MCF 10A (cell line): ENCODE measurements at places on chromosomes 7 and 10.

- peak; percentile 79 for DNase-seq
Measured at GRCh38 chr10:60606343-60607080, 171.8 kb upstream of the CDK1 start.

DNA sequence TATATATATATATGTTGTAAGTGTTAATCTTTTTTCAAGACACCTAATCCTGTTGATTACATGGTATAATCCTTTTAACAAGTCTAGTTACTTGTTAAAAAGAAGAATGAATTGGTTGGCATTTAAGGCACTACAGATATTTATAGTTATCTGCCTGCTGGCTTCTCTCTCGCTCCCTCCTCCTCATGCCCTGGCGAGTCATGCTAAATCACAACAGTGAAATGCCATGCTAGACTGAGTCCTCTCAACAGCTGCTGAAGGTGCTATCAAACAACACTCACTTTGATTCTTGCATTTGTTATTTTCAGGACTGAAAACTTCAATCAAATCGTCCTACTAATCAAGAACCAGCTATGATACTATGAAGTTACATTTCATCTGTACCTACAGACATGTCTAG is 15.4 kb downstream of the NRAP start:
- DNase-seq: no peak

DNA sequence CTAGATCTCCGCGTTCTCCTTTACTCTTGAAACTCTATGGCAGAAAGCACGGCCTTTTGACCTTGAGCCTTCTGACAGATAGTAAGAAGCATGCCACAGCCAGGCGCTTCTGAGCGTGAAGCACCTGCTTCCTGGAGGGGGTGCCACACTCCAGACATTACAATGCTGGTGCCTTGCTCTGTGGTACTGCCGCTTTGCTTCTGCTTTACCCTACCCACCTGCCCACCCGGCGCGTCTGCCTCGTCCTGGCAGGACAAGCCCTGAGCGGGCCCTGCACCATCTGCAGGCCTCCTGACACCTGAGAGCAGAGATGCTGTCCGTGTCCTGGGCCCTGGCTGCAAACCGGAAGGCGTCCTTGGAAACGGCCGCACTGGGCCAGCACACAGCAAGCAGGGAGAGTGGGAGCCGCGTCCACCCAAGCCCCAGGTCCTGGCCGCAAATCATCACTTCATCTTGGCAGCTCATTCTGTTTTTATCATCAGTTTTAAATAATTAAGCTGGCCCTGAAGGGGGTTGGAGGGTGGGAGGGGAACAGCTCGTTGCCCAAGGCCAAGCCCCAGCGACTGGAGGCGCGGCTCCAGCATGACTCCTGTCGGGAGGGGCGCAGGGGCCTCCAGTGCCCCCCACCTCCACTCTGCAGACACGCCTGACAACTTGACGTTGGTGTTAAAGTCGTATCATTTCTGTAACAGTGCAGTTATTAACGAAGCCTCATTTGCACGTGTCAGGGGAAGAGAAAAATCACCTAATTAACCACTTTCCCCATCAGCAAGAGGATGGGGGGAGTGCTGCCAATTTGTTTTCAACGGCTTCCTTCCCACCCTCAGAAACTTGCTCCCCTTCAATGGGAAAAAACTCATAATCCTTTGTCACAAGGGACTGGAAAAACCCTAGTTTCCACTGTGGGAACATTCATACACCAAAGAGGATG is 132.2 kb downstream of the MAD1L1 start:
- DNase-seq: no peak

- DNase-seq: no peak
Measured at GRCh38 chr10:103513380-103514060, 20.0 kb downstream of the NEURL1 start.

DNA sequence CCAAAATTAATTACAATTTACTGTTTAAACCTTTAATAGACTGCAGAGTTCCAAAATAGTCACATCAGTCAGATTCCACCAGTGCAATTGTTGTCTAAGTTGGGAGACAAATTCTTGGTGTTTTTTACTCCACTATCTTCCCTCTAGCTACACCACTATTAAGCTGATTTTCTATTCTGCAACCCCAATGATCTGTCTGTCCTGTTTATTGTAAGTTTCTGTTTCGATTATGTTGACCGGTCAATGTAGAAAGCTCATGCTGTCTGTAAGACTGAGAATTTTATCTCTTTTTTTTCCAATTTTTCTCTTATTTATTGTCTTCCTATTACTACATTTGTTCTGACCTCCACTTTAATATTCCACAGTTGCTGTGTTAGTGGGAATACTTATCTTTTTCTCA is 557.5 kb downstream of the SH2D4B start:
- no peak for DNase-seq

DNA sequence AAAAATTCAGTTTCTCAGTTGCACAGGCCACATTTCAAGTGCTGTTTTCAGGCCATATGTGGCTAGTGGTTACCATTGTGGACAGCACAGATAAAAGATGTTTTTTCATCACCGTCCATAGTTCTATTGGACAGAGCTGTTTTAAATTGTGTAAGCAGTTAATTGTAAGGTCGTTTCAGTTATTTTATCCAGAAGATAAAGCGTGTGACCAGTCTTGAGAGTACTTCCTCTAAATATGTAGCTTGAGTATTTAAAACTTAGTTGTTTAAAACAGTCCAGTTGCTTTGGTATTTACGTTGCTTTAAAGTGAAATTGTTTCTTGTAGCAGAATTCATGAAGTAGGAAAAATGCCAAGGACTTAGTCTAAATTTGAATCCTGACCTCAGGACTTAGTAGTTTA is 66.9 kb downstream of the ZNRF2 start:
- DNase-seq: no peak

DNA sequence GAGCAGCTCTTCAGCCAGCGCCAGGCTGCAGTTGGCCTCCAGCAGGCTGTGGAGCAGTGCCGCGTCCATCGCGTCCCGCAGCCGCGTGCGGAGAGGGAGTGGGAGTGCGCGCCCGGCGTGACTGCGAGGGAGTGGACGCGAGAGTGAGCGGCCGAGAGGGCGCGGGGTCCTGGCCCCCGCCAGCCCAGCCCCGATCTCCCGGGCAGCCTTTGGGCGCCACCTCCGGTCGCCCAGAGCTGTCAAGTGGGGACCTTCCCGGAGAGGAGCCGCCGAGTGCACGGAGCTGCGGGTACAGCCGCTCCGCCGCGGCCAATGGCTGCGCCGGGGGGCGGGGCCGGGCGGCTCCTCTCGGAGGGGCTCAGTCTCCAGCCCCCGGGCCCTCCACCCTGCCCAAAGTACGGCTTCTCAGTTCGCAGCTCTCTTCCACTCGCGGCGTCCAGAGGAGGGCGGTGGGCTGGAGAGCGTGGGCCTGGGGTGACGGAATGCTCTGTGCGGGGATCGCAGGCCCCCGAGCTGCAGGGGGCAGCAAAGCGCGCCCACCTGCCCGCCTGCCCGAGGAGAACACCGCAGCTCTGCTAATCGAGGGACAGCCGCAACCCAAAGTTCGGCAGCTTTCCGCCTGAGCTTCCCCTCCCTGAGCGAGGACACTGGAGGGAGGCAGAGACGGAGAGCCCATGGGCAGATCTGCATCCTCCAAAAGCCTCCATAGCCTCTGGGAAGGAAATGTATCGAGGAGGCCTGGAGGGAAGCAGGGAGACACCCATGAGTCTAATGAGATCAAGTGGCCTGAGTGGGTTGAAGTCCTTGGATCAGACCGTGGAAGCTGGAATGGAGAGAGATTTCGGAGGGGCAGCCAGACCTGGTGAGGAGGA is at the start of gene CRHR2:
Gene CRHR2 (minus strand): TSS at position 245 of the 872 bp plus-strand sequence. CDS start 176 bp downstream, at position 69.
- no peak for DNase-seq

DNA sequence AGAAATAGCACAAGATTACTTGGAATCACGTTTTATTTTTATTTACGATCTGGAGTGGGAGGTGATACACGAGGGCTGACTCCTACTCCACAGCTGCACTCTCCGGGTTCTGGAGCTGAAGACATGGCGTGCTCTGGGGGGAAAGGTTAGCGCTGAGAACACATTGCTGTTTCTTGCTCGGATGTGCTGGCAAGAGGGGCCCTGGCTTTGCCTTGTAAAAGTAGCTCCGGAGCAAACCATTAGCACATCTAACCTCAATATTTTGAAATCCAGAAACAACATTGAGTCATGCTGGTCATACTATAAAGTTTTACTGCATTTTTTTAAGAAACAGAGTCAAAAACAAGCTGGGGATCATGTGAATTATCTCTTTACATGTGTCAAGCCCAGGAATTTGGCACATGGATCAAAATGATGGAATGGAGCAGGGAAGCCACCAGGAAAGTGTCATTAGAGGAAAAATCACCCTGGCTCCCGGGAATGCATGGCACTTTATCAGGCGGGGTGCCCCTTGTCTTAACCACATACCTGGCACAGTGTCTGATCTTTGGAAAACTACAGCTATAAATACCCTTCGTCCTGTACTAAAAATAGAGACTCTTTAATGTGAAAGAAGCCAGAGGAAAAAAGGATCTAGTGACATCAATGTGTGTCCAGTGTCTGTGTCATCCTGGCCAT is 31.6 kb upstream of the LYZL1 start:
- peak; percentile 82 for DNase-seq

GRCh38 chr7:18020138-18020715 is 7.4 kb downstream of the PRPS1L1 start:
- no peak for DNase-seq

GRCh38 chr7:7449055-7449454 is 86.6 kb downstream of the COL28A1 start:
- no peak for DNase-seq

DNA sequence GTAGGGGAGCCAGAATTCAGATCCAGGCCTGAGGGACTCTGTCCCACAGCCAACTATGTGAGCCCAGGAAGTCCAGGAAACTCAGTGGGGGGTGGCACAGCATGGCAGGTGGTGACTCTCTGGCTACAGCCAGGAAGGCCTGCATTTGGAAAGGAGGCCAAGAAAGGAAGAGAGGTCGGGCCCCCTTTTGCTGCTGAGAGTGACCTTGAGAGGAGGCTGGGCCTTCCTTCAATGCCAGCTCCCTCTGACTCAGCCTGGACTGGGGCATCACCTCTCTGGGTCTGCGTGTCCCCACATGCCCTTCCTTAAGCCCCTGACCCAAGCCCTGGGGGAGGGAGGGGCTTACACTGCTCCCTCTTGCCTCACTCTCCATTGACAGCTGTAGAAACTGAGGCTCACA is 6.4 kb upstream of the MYL10 start:
- peak; percentile 85 for DNase-seq

- DNase-seq: no peak
Measured at GRCh38 chr7:41167836-41168235, 535.1 kb downstream of the INHBA start.

GRCh38 chr10:117938104-117938503 is 108.6 kb downstream of the RAB11FIP2 start:
- no peak for DNase-seq

DNA sequence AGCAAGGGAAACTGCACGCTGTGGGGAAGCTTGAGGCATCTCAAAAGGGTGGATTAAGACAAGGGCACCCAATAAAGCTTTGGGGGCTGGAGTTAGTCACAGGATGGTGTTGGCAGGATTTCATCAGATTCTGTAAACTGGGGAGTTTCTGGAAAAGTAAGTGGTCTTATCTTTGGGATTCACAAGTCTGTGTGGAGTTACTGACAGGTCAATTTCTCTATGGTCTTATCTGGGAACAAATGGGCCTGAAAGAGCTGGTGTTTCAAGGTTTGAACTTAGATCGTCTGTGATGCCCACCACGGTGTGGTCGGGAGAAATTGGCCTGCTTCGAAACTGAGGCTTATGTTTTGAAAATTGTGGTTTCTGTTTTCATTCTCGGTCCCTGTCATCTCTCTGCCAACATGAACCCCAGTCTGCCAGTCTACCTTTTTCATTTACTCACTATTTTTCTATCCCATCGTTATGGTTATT is 23.8 kb upstream of the AOAH start:
- DNase-seq: no peak

DNA sequence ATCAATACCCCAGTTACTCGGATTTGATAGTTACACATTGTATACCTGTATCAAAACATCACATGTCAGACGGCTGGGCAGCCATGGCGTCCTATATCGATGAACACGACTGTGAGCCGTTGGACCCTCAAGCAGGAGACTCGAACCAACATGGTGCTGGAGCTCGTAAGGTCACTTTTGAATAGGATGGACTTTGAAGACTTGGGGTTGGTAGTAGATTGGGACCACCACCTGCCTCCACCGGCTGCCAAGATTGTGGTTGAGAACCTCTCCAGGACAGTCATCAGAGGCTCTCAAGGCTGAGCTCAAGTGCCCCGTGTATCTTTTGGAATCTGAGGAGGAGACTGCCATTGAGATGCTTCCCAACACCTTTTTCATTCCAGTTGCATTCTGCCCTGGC is 1.9 kb upstream of the RINT1 start:
- DNase-seq: no peak

DNA sequence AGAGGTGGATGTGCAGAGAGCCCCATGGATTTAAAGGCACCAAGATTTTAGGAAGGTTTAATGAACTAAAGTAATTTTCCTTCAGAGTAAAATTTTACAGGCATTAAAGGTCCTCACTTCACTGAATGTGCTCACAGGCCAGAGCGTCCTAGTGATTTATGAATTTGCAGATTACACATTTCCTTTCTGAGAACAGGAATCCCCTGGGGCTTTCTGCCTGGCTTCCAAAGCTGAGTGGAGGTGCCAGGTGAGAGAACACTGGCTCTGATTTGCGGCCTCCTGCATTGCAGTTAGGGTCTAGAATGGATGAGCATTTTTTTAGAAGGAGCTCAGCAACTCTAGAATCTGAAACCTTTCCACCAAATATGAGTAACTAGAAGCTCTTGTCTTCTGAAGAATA is 194.3 kb downstream of the SORCS3 start:
- peak; percentile 59 for DNase-seq

- peak; percentile 51 for DNase-seq
Measured at GRCh38 chr10:28533571-28534304, 820 bp downstream of the WAC start.

GRCh38 chr7:108499566-108499965 is 26.4 kb downstream of the PNPLA8 start:
- DNase-seq: no peak

DNA sequence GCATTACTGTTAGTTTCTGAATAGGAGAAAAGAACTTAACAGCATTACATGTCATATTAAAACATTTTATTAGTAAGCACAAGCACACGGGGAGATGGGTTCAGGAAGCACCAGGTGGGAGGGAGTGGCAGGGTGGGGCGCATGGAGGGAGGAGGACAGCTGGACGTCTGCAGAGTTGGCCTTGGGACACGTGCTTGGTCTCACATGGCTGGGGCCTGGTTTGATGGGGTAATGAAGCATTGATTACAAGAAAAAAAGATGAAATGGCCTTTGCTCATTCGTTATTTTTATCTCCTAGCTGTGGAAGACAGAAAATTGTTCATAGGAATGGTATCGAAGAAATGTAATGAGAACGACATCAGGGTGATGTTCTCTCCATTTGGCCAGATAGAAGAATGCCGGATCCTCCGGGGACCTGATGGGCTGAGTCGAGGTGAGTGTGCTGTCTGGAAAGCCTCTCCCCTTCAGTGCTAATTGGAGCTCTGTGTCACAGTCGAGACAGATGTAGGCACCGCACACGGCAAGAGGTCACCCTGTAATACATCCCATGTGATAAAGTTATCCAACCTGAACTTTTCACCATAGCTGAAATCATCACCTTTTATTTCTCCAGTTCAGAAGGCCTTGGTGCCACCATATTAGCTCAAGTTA is 239.9 kb downstream of the CELF2 start:
- DNase-seq: no peak
